ENCODE measurements at places on chromosomes 1 and 21.
A peak's percentile ranks its signal among the peaks of the same experiment; 100 is the strongest.

DNA sequence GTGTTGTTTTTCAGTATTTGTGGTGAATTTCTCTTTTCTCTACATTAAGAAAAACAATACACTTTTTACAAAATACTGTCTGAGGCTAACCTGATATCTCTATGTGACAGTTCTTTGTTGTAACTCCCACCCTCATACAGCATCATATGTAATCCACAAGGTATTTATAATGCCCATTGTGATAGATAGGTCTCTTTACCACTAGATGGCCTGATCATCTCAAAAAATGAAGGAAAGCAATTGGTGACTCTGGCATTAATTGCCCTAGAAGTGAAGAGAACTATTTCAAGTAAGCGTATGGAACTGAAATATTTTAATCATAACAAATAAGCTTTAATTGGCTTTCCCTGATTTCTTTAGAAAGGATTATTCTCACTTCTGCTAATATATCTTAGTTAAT lies 36.2 kb upstream of the HFM1 start:
- DNase-seq = no peak

DNA sequence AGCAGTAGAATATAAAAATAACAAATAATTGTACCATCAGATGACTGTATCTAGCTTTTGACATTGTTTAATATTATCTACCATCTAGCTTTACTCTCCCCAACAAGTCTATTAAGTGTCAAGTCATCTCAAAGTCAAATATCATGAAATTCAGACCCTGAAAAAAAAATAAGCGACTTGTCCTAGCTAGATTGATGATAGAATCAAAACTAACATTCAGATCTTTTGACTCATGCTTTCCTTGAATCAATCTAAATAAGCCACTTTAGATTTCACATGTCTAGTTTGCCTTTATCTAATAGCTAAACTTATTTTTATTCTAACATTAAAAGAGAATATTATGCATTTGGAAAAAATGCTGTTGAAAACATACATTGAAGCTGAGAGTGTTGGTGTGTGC lies 35.4 kb downstream of the CRB1 start:
- no peak for DNase-seq

GRCh38 chr1:20185834-20186782 lies at the start of the genes PLA2G2C and UBXN10:
PLA2G2C (minus strand) TSS chr1:20186518; CDS start chr1:20177363, 9,155 bp downstream.
UBXN10 (plus strand) TSS chr1:20186096; CDS start chr1:20190562, 4,466 bp downstream.
- no peak for DNase-seq

GRCh38 chr1:43930949-43931275 lies 2.7 kb upstream of the ARTN start:
- no peak for DNase-seq

DNA sequence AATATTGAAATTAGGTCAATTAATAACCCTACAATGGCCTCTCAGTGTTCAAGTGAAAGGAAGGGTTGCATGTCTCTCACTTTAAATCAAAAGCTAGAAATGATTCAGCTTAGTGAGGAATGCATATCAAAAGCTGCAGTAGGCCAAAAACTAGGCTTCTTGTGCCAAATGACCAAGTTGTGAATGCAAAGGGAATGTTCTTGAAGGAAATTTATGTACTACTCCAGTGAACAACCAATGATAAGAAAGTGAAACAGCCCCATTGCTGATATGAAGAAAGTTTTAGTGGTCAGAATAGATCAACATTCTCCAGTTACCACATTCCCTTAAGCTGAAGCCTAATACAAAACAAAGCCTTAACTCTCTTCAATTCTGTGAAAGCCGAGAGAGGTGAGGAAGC lies 10.0 kb downstream of the MAEL start:
- no peak for DNase-seq

DNA sequence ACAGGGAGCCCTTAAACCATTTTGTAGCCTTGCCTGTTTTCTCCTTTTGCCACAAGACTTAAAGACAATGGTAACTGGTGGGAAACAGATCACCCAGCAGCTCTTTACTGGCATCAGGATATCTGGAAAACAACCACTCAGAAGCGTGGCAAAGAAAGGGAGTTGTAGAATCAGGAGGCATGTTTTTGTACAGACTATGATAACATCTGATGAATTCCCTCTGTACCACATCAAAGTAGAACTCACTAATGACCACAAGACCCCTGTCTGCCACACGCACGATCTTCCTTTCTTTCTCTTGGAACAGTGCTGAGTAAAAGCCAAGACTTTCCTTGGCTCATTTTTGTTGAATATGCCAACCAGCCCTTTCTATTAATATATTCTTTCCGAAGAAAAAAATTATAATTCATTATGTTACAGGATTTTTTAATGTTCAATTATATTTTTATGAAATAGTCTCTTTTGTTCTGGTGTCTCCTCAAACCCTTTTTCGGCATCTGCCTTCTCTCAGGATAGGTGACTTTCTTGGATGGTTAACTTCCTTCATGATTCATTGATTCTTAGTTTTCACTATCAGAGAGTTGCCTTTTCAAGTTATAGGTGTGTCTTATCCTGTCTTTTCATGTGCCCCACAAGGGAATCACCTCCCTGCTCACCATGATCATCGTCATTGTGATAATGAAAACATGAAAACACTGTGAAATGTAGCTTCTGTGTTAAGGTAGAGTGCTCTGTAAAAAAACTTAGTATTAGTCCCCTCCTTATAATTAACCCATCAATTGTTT lies 7.9 kb upstream of the PHGDH start:
- no peak for DNase-seq

GRCh38 chr1:7264101-7264500 lies 478.8 kb downstream of the CAMTA1 start:
- no peak for DNase-seq

DNA sequence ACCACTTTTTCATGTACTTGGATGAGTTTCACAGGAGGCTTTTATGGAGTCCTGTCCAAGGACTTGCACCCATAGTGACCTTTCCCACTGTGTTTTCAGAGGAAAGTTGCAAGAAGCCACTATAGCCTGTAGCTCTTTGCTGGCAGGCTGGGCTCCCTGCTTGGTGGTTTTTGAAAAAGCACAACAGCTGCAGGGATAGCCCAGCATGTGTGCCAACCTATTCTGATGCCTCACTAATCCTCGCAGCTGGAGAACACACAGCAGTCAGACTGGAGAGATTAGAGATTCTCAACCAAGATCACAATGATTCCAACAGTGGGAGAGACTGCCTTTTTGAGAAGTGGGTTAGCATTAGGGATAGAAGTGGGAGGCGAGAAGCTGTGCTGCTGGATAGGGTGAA lies 24.1 kb upstream of the ARHGEF11 start:
- DNase-seq = no peak

DNA sequence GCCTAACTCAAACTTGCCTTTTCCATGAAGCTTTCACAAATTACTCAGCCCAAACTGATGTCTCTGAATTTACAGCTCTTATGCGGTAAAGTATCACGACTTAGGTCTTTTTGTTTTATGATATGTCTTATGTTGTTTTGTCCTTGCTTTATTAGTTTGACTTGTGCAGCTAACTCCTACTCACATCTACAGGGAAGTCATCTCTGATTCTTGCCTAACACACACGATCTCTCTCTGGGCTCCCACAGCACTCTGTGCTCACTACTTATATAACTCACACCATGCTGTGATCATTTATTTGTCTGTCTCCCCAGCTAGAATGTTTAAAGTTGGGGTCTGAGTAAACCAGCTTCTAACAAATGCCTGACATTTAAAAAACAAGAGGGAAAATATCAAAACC lies 9.3 kb upstream of the PI4KB start:
- DNase-seq = no peak

- DNase-seq = no peak
Observed at GRCh38 chr1:6285336-6285735, 24.4 kb upstream of the GPR153 start.

GRCh38 chr1:222892137-222892769 lies 77.4 kb downstream of the DISP1 start:
- no peak for DNase-seq

DNA sequence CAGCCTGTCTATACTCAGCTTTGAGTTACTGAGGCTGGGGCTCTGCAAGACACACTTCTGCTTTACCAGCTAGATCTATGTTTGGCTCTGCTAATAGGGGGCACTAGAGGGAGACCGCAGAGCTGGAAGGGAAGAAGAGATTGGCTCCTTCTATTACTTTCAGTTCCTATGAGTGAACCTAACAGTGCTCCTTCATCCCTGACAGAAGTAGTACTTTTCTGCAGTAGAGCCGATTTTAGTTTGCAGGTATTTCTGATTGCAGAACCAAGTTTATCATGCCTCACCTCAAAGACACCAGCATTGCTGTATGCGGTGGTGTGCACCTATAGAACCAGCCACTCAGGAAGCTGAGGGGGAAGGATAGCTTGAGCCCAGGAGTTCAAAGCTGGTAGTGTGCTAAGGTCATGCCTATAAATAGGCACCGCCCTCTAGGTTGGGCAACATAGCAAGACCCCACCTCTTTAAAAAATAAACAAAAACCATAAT lies 5.7 kb upstream of the ZDHHC18 start:
- DNase-seq = no peak

DNA sequence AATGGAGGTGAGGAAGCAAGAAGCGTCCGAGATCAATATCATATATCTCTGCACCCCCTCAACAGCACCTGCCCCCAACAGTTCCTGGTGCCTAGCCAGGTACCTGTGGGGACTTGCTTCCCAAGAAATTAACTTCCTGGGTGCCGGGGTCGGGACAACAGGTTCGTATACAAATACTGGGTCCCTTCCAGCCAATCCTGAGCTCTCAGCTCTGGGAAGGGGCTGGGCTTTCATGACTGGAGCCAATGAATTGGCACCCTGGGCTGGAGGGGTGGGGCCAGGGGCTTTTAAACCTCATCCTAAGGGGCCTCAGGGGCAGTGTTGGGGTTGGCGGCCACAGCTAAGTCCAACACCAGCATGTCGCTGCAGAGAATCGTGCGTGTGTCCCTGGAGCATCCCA lies at the start of gene PADI3:
PADI3 (plus strand) TSS at position 318 of the 400 bp plus-strand sequence; CDS start at position 358, 40 bp downstream.
- DNase-seq = peak; percentile 37
